ENCODE measurements at places on chromosomes 4 and X. TPM values are rescaled to one million over a fixed set of nuclear protein-coding genes. Genes with fewer than 3 reads are reported as not detected.

DNA sequence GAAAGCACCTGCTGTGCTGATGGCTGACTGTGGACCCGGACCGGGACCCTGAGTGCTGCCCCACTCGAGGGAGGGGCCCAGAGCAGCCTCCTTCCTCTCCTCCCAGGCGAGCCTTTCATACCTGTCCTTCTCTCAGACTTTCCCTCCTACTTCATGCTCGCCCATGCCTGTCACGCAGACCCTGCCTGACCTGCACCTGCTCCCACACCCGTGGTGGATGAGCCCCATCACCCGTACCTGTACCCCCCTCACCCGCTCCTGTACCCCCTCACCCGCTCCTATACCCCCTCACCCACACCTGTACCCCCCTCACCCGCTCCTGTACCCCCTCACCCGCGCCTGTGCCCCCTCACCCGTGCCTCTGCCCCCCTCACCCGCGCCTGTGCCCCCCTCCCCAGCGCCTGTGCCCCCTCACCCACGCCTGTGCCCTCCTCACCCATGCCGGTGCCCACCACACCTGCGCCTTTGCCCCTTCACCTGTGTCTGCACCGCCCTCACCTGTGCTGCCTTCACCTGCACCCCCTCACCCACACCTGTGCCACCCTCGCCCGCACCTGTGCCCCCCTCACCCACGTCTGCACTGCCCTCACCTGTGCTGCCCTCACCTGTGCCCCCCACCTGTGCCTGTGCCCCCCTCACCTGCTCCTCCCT is 5.8 kb downstream of the MAEA start:
- H3K4me1 ChIP-seq, result peaks cover 59% of the 10 kb centered on the region
- no peaks in the 10 kb centered on the region for H3K27me3 ChIP-seq

- H3K27ac ChIP-seq, result no peak overlapping the region
- H3K27me3 ChIP-seq, result no peaks in the 10 kb centered on the region
- DNase-seq, result no peak
These were observed 7.5 kb upstream of the BMP2K start for GRCh38 chr4:78768452-78769180.

- no peak for DNase-seq
- H3K27ac ChIP-seq, result peak overlapping the region; percentile 92
- H3K27me3 ChIP-seq, result no peaks in the 10 kb centered on the region
- H3K4me3 ChIP-seq, result no peak overlapping the region
- peaks cover 38% of the 10 kb centered on the region for H3K4me1 ChIP-seq
- peaks cover 3% of the 10 kb centered on the region for H3K36me3 ChIP-seq
These were observed 1.2 kb downstream of the TFE3 start for GRCh38 chrX:49041744-49042580.

DNA sequence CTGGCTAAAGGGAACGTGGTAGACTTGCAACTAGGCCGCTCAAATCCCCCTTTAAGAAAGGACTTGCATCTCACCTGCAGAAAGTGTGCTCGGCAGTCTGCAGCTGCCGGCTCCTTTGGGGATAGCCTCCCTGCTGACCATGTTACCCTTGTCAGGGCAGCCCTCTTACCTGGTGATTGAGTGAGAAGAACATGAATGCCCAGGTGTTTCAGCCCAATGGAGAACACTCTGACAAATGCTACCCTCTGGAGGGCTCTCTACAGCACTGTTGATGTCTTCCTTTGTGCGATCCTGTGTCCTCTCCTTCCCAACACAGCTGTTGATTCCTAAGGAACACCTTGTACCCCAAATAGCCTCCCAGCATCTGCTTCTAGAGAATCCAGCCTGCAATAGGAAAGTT is 178.7 kb upstream of the LDB2 start:
- no peak for DNase-seq
- no peaks in the 10 kb centered on the region for H3K27me3 ChIP-seq
- H3K36me3 ChIP-seq, result no peaks in the 10 kb centered on the region
- no peak overlapping the region for H3K4me3 ChIP-seq
- H3K4me1 ChIP-seq, result no peaks in the 10 kb centered on the region
- no peak overlapping the region for H3K27ac ChIP-seq

SHOX gene
- not detected for total RNA-seq

ZNF630 gene
- total RNA-seq, result 4.2 TPM

MCTS1 gene
- total RNA-seq, result 28.3 TPM

VCX3A gene
- total RNA-seq, result not detected

- H3K4me1 ChIP-seq, result no peaks in the 10 kb centered on the region
- H3K36me3 ChIP-seq, result no peaks in the 10 kb centered on the region
- H3K27me3 ChIP-seq, result no peaks in the 10 kb centered on the region
- H3K4me3 ChIP-seq, result no peak overlapping the region
- peak overlapping the region; percentile 53 for H3K27ac ChIP-seq
These were observed 12.3 kb upstream of the SCRG1 start for GRCh38 chr4:173411106-173411693.

SSX2 gene
- total RNA-seq, result not detected

GRCh38 chr4:7252510-7253340 is 60.4 kb downstream of the SORCS2 start:
- H3K27me3 ChIP-seq, result no peaks in the 10 kb centered on the region
- no peak overlapping the region for H3K4me3 ChIP-seq
- no peaks in the 10 kb centered on the region for H3K36me3 ChIP-seq
- no peak overlapping the region for H3K27ac ChIP-seq
- no peak for DNase-seq

TACR3 gene
- total RNA-seq, result not detected

GRCh38 chrX:55908661-55909212 is 191.2 kb downstream of the RRAGB start:
- peak overlapping the region; percentile 32 for H3K4me3 ChIP-seq
- H3K4me1 ChIP-seq, result peaks cover 6% of the 10 kb centered on the region
- DNase-seq, result peak; percentile 5

- no peak overlapping the region for H3K27ac ChIP-seq
- no peak overlapping the region for H3K4me3 ChIP-seq
- H3K36me3 ChIP-seq, result no peaks in the 10 kb centered on the region
- H3K27me3 ChIP-seq, result no peaks in the 10 kb centered on the region
These were observed 710.6 kb upstream of the DIAPH2 start for GRCh38 chrX:95974096-95974470.

SPATA18 gene
- 4.0 TPM for total RNA-seq

HTN1 gene
- total RNA-seq, result not detected

CLCN4 gene
- total RNA-seq, result 1.6 TPM

GRCh38 chrX:9906919-9907318 is 60.2 kb upstream of the CLDN34 start:
- H3K27me3 ChIP-seq, result no peaks in the 10 kb centered on the region
- no peak overlapping the region for H3K27ac ChIP-seq
- H3K36me3 ChIP-seq, result no peaks in the 10 kb centered on the region
- no peak overlapping the region for H3K4me3 ChIP-seq

C1QTNF7 gene
- 4.4 TPM for total RNA-seq

- DNase-seq, result no peak
- no peak overlapping the region for H3K4me3 ChIP-seq
- H3K4me1 ChIP-seq, result no peaks in the 10 kb centered on the region
- no peak overlapping the region for H3K27ac ChIP-seq
- H3K27me3 ChIP-seq, result no peaks in the 10 kb centered on the region
- no peaks in the 10 kb centered on the region for H3K36me3 ChIP-seq
These were observed 379.7 kb downstream of the SPRY1 start for GRCh38 chr4:123776267-123776666.

PALLD gene
- total RNA-seq, result 52.4 TPM

IL13RA2 gene
- 0.78 TPM for total RNA-seq

BEX1 gene
- total RNA-seq, result 41.5 TPM

- H3K36me3 ChIP-seq, result no peaks in the 10 kb centered on the region
- peaks cover 15% of the 10 kb centered on the region for H3K4me1 ChIP-seq
- peak; percentile 28 for DNase-seq
- peak overlapping the region; percentile 70 for H3K27ac ChIP-seq
- H3K4me3 ChIP-seq, result peak overlapping the region; percentile 57
These were observed 151.2 kb upstream of the SLC4A4 start for GRCh38 chr4:71187404-71188155.

GRCh38 chr4:110198435-110199416 is at the start of gene ELOVL6:
Gene ELOVL6 (minus strand): TSS chr4:110198615. CDS start chr4:110198335, 280 bp downstream.
- H3K36me3 ChIP-seq, result no peaks in the 10 kb centered on the region
- peak within 1 kb of the TSS; percentile 86 for H3K4me3 ChIP-seq
- H3K4me1 ChIP-seq, result peaks cover 21% of the 10 kb centered on the region
- no peaks in the 10 kb centered on the region for H3K27me3 ChIP-seq
- peak within 1 kb of the TSS; percentile 90 for H3K27ac ChIP-seq
- DNase-seq, result peak; percentile 56

- no peaks in the 10 kb centered on the region for H3K27me3 ChIP-seq
- no peaks in the 10 kb centered on the region for H3K4me1 ChIP-seq
- no peak overlapping the region for H3K27ac ChIP-seq
- DNase-seq, result no peak
- no peaks in the 10 kb centered on the region for H3K36me3 ChIP-seq
- no peak overlapping the region for H3K4me3 ChIP-seq
These were observed 14.0 kb upstream of the TTC29 start for GRCh38 chr4:146959692-146960091.

- no peak overlapping the region for H3K4me3 ChIP-seq
- H3K36me3 ChIP-seq, result no peaks in the 10 kb centered on the region
- H3K27ac ChIP-seq, result no peak overlapping the region
- no peaks in the 10 kb centered on the region for H3K4me1 ChIP-seq
- H3K27me3 ChIP-seq, result no peaks in the 10 kb centered on the region
These were observed 183.7 kb downstream of the SPATA18 start for GRCh38 chr4:52234561-52235440.

GRCh38 chr4:23686169-23686897 is 203.5 kb downstream of the PPARGC1A start:
- no peaks in the 10 kb centered on the region for H3K4me1 ChIP-seq
- H3K36me3 ChIP-seq, result no peaks in the 10 kb centered on the region
- H3K27me3 ChIP-seq, result no peaks in the 10 kb centered on the region
- H3K4me3 ChIP-seq, result no peak overlapping the region
- H3K27ac ChIP-seq, result no peak overlapping the region

- H3K4me1 ChIP-seq, result no peaks in the 10 kb centered on the region
- H3K4me3 ChIP-seq, result no peak overlapping the region
- no peak for DNase-seq
These were observed 409.3 kb upstream of the NWD2 start for GRCh38 chr4:36835246-36835645.

TEX13D gene
- not detected for total RNA-seq

DNA sequence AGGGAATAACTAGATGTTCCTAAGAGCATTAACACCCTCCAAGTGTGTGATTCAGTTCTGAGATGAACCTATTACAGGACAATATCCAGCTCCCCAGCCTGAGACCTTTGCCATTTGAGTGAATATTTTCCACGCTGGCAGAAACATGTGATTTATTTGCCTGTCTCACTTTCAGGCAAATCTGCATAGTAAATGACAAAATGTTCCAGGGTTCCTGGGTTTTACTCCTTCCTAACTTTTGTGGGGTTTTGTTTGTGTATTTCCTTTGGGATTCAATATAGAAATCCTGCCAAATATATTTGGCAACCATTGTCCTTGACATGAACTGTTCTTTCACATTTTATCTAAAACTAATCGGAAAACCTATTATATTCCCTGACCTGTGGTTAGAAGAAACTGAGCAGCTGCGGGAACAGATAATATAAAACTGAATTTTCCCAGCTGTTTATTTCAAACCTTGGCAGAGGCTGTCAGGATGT is 12.5 kb downstream of the F8 start:
- H3K36me3 ChIP-seq, result no peaks in the 10 kb centered on the region
- H3K4me1 ChIP-seq, result peaks cover 43% of the 10 kb centered on the region
- H3K4me3 ChIP-seq, result no peak overlapping the region
- no peaks in the 10 kb centered on the region for H3K27me3 ChIP-seq
- H3K27ac ChIP-seq, result peak overlapping the region; percentile 73
- no peak for DNase-seq

BMPR1B gene
- 1.3 TPM for total RNA-seq

DNA sequence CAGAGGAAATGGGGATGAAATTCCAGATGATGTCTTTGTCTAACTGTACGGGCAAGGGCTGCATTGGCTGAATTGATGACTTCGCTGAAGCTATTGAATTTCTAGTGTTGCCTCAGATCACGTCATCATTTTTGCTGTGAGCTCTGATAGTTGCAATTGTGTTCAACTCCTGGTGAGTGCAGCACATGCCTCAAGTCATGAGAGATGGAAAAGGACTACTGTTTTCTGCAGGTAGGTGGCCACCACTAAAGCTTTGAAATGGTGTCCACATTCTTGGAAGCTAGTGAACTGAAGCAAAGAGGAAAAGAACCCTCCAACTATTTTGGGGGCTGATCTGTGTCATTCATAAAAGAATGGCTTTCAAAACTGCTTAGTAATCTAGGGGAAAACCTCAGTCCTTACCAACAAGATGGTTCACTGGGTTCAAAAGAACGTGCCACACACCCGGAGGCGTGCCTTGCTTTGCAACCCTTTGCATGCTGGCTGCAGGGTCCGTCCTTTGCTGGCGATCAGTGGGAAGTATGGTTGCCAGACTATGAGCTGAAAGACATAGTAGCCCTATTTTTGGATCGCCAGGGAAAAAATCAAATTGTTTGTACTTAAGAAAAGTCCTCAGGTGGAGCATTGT is 88.1 kb upstream of the STOX2 start:
- H3K27me3 ChIP-seq, result no peaks in the 10 kb centered on the region
- peaks cover 12% of the 10 kb centered on the region for H3K4me1 ChIP-seq
- no peaks in the 10 kb centered on the region for H3K36me3 ChIP-seq

GRCh38 chrX:13547671-13548070 is 21.7 kb upstream of the EGFL6 start:
- no peak overlapping the region for H3K4me3 ChIP-seq
- no peak for DNase-seq
- no peaks in the 10 kb centered on the region for H3K36me3 ChIP-seq
- no peaks in the 10 kb centered on the region for H3K4me1 ChIP-seq

DNA sequence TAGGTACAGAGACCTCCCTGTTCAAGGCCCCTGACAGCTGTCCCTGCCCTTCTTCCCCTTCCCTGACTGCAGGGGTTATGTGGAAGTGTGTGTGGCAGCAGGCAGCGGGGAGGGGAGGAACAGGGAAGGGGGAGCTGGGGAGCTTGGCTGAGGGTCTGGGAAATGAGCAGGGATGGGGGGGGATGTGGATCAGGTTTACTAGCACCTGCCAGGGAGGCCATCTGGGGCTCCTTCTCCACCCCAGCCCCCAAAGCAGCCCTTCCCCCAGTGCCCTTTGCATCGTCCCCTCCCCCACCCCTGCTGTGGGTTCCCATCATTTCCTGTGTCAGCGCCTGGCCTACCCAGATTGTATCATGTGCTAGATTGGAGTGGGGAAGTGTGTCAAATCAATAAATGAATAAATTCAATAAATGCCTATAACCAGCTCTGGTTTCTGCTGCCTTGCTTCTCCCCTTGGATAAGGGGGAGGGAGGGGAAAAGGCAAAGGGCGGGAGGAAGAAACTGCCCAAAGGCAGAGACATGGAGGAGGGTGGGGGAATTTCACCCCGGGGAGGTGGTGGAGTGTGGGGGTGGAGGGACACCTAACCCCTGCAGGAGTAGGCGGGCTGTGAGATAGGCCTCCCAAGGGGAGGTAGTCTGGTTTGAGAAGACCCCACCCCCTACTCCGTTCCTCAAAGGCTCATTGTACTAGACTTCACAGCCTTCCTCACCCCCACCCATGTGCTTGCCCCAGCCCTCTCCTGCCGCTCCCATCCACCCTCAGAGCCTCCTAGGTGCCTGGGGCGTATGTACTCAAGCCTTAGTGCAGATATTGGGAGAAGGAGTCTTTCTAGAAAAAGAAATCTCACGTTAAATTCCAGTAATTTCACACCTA is 3.2 kb downstream of the CXorf65 start:
- DNase-seq, result no peak
- no peaks in the 10 kb centered on the region for H3K27me3 ChIP-seq
- no peaks in the 10 kb centered on the region for H3K36me3 ChIP-seq
- no peak overlapping the region for H3K4me3 ChIP-seq
- peaks cover 6% of the 10 kb centered on the region for H3K4me1 ChIP-seq
- H3K27ac ChIP-seq, result no peak overlapping the region

All from body of pancreas (tissue), 4 donors.